ENCODE measurements at places on chromosomes 2 and 18.

- DNase-seq = no peak
These were observed 943 bp downstream of the INPP5D start for GRCh38 chr2:233060980-233061590.

- no peak for DNase-seq
These were observed 11.0 kb downstream of the DYSF start for GRCh38 chr2:71464389-71464788.

GRCh38 chr18:7497081-7497480 lies 70.0 kb upstream of the PTPRM start:
- no peak for DNase-seq

DNA sequence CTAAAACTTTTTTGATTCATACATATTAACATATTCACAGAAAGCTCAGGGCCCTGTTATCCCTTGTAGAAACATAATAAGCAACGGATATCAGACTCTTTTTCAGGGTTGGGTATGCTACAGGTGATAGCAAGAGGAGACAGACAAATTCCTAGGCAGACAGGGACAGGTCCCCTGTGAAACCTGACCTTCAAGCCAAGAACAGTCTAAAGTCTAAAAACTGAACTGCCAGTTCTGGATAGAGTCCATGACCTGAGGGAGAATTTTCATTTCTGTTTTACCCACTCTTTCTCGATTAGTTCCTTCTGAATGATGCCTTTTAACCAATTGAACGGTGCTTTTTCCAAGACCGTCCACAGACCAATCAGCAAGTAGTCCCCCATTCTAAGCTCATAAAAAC lies 54.2 kb downstream of the RIT2 start:
- no peak for DNase-seq

- DNase-seq = no peak
These were observed 180.8 kb downstream of the VAPA start for GRCh38 chr18:10094655-10095054.

GRCh38 chr2:174051741-174052583 lies 86.8 kb upstream of the SP3 start:
- no peak for DNase-seq

GRCh38 chr18:8609659-8610458 lies 622 bp downstream of the RAB12 start:
- DNase-seq = no peak

- DNase-seq = no peak
These were observed 70.4 kb downstream of the KIAA1328 start for GRCh38 chr18:36899289-36899688.

DNA sequence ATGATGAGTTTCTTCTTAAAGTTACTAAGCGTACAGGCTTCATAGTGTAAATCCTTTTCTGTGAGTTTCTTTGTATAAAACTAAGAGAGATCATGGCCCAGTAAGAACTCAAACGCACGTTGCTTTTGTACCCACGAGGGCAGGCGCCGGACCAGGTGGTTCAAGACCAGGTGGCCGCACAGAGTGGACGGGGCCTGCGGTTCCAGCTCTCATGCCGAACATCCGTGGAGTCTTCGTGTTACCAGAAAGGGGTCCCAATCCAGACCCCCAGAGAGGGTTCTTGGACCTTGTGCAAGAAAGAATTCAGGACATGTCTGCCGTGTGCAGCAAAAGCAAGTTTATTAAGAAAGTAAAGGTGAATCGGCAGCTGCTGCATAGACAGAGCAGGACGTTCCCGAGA lies 53.0 kb downstream of the KCNG2 start:
- DNase-seq = no peak
